ENCODE measurements at places on chromosomes 16 and 17.

- DNase-seq = peak; percentile 35
Measured at GRCh38 chr16:68289621-68290329, 21.0 kb downstream of the SLC7A6OS start.

GRCh38 chr16:3099732-3100499 is 822 bp upstream of the ZSCAN10 start:
- peak; percentile 88 for DNase-seq

DNA sequence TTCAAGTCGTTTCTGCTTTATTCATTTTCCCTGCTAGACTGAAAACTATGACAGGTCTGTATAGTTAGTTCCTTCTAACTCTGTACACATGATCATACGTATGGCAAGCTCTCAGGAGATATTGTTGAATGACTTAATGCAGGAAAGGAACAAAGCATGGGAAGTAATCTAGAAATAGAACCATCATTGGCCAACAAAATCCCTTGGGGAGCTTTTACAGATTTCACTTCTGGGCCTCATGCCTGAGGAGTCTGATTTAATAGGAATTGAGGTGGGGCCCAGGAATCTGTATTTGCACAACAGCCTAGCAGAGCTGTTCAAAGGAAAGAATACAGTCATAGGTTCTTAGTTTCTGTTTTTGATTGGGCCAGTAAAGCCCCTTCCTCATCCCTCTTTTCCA is 229.2 kb downstream of the MAP2K6 start:
- no peak for DNase-seq

GRCh38 chr16:78755751-78756661 is 656.6 kb downstream of the WWOX start:
- DNase-seq = no peak

DNA sequence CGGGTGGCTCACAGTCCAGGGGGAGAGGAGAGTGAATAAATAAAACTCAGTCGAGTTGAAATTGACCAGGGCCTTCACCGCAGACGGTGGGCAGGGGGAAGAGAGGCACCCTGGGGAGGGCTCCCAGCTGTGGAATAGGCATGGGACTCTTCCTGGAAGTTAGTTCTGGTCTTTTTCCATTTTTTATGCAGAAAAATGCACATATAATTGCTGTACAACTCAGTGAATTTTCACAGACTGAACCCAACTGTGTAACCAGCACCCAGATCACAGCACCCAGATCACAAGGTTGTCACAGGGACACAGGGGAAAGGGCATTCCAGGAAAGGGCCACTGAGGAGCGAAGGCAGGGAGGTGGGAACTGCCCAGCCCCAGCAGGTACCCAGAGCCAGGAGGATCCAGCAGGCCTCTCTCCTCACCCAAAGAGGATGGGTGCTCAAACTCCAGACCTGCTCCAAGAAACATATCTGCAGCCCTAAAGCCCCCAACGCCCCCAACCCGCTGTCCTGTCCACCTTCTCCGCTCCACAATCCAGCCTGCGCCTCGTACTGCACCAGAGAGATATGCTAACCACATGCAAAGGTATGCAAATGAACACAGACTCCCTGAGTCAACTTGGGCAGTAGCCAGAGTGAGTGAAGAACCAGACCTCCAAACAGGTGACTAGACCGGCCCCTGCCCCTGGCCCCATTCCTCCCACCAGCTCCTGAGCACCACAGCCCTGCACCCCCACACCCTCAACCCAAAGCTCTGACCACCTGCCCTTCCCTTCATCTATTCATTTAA is 29.1 kb upstream of the EIF1 start:
- DNase-seq = no peak

Measured in fibroblast of skin of abdomen (primary cell).